Activated CD4-positive, alpha-beta T cell treated with anti-CD3 and anti-CD28 coated beads, Interleukin-2, amount 50 U/mL, for 48 hours (primary cell): ENCODE measurements at places on chromosomes 13 and 19.

GRCh38 chr19:10005632-10006334 lies 4.5 kb downstream of the COL5A3 start:
- peak; percentile 7 for DNase-seq

GRCh38 chr13:43139921-43140320 lies 116.5 kb downstream of the DNAJC15 start:
- DNase-seq = no peak

DNA sequence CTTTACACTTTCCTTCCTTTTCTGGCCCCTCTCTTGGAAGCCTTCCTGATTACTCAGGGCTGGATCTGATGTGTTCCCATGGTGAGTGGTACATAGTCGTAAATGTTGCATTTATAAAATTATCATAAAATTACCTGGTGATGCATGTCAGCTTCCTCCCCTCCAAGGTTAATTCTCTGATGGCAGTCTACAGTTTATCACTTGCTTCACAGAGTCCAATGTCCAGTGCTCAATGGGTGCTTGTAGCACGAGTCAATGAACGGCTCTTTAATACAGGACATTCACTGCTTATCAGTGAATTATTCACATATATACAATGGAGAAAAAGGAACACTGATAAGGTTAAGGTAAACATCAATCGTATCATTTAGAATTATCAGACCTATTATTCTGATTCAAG lies 27.0 kb upstream of the OXGR1 start:
- no peak for DNase-seq

GRCh38 chr19:51702103-51702824 lies 9.1 kb downstream of the SPACA6 start:
- DNase-seq = peak; percentile 56

GRCh38 chr13:112704308-112705145 lies 14.7 kb downstream of the ATP11A start:
- peak; percentile 14 for DNase-seq

- no peak for DNase-seq
These were observed 220.9 kb downstream of the POU4F1 start for GRCh38 chr13:78382491-78382890.

GRCh38 chr19:33864311-33864850 lies 67.7 kb downstream of the KCTD15 start:
- no peak for DNase-seq

GRCh38 chr19:9436358-9436757 lies 985 bp upstream of the ZNF266 start:
- DNase-seq = no peak

GRCh38 chr19:13079542-13079986 lies 23.1 kb downstream of the LYL1 start:
- DNase-seq = no peak

DNA sequence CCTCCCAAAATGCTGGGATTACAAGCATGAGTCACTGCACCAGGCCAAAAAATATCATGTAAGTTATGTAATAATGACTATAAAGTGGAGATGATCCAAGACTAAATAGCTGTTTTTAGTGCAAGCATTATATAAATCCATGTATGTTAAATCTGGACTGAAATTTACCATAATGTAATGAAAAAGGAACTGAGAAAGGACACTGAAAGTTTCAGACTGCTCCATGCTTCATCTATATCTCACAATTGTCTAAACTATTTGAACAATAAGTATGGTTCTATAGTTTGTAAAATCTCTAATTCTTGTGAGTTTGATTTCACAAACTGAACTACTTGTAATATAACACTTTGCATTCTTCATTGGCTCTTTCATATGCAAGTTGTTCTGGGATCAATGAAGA lies 2299.5 kb downstream of the PCDH9 start:
- DNase-seq = no peak

DNA sequence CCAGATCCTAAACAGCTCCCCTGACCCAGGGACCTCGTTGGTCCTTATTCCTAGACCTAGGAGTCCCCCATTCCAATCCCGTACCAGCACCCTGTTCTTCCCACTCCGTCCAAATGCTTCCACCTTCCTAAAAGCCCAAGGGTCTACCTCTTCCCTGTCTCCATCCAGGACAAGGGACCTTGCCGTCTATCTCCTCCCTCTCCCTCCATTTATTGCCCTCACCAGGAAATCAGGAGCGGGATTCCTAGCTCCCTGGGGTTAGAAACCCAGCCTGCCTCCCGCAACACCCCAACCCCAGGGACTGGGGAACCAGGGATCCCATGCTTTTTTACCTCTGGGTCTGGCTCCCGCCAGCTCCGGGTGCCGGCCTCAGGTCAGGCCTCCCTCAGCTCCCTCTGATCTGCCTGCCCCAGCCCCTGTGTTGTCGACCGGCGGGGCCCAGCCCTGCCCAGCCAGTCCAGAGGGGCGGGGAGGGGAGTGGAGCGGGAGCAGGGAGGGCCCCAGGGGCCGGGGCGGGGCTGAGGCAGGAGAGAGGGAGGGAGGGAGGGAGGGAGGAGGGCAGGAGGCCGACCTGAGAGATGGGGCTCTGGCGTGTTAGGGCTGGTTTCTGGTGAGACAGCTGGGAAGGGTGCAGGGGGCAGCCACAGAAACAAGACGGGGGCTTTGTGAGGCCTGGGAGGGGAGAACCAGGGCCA lies at the start of gene B3GNT8:
B3GNT8 (minus strand) TSS at position 423 of the 695 bp plus-strand sequence. CDS start 596 bp downstream, outside the sequence.
- peak; percentile 57 for DNase-seq

GRCh38 chr19:39509233-39509632 lies 5.7 kb upstream of the SELENOV start:
- no peak for DNase-seq

GRCh38 chr13:98792321-98792720 lies 39.8 kb upstream of the SLC15A1 start:
- DNase-seq = no peak

DNA sequence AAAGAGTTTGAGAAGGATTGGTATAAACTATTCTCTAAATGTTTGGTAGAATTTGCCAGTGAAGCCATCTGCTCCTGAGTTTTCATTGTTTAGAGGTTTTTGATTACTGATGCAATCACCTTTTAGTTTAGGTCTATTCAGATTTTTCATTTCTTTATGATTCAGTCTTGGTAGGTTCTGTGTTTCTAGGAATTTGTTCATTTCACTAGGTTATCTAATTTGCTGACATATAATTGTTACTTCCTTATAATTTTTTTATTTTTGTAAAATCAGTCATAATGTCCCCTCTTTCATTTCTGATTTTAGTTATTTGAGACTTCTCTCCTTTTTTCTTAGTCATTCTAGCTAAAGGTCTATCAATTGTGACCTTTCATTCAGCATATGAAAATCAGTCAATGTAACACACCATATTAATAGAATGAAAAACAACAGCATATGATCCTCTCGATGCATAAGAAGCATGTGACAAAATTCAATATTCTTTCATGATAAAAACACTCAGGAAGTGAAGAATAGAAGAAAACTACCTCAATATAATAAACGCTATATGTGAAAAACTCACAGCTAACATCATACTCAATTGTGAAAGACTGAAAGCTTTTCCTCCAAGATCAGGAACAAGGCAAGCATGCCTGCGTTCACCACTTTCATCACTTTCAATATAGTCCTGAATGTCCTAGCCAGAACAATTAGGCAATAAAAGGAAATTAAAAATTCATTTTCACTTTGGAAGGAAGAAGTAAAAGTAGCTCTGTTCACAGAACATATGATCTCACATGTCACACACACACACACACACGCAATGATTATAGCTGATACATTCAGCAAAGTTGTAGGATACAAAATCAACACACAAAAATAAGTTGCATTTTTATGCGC lies 149.1 kb downstream of the COG6 start:
- no peak for DNase-seq

GRCh38 chr13:32821149-32821688 lies 195.0 kb upstream of the KL start:
- no peak for DNase-seq

GRCh38 chr13:110311443-110312338 lies 4.6 kb downstream of the COL4A2 start:
- no peak for DNase-seq

DNA sequence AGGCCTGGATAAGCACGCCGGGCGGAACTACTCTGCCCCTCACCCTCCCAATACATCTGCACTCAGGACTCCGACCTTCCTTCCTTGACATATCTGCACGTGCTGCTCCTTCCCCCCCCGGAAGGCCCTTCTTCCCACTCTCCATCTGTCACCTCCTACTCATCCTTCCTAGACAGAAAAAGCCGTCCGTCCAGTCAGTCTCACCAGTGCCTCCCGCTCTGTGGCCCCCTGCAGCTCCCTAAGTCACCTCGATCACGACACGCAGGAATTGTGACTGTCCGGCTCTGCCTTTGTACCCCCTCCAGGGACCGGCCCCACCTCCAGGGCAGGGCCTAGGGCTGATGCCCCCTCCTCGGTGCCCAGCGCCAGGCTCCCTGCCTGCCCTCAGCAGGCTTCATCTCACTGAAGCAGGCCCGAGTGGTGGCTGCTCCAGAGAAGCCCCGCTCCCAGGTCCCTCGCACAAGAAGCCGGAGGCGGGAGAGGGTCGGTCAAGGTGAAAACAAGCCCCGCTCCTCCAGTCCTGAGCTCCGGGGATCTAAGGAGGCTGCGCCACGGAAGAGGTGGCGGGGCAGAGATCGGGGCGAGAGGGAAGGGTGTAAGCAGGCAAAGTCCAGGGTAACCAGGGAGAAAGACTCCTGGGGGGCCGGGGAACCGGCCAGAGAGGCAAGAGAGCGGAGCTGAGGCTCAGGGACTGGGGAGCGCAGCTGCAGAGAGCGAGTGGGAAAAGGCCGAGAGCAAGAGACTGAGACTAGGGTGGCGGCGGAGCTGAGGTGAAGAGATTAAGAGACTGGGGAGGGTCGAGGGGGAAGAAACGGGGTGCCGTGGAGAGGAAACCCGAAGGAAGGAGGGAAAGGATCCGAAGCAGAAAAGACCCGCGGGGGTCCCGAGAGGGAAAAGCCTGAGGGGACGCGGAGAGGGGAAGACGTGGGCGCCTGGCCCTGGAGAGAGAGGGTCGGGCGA lies 1.1 kb downstream of the PPP6R1 start:
- DNase-seq = peak; percentile 34

GRCh38 chr19:19056636-19057275 lies 7.0 kb upstream of the SLC25A42 start:
- no peak for DNase-seq

GRCh38 chr13:103514619-103515018 lies 448.4 kb upstream of the SLC10A2 start:
- no peak for DNase-seq

DNA sequence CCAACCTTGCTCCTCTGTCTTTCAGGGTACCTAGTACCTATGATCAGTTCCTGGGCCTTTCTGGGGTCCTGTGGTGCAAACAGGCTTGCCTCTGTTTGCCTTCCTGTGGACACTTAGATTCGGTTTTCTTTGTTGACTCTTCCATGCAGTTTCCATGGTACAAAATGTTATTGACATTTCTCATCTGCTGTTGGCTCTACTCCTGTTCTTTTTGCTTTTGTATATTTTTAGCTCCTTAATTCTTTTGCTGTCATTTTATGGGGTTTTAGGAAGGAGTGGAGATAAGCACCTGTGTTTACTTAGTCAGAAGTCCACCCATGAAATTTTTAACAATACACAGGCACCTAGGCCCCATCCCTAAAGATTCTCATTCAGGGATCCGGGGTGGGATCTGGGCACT lies 20.5 kb upstream of the CNMD start:
- no peak for DNase-seq

GRCh38 chr19:54558339-54558738 lies 15.3 kb upstream of the LILRA2 start:
- DNase-seq = no peak

DNA sequence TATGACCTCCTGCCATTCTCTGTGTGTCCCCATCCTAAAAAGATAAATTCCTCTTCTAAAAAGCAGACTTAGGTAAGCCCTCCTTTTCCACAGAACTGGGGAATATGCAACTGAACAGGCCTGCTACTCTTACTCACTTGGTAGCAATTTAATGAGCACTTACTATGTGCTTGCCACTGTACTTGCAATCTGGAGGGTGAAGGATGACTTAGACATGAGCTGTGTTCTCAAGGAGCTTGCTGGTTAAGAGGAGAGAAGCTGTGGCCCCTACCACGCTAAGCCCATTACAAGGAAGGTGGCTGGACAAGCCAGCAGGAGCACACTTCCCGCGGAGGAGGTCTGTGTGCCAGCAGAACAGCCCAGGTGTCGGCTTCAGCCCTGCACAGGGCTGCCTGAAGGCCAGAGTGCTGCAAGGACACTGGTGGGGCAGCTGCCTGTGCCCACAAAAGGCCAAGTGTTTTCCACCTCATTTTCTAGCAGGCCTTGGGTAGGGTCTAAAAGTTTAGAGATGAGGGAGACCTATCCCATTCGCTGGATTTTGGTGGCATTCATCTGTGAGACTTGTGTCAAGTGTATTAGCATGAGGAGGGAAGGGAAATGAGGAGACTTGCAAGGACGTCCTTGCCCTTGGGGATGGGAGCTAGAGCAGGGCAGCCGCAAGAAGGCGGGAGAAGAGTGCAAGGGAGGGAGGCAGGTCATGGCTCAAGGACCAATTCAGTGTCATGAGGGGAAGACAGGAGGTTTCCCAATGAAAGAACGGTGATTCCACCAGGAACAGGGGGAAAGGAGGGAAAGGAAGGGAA lies 52.0 kb downstream of the COL4A1 start:
- DNase-seq = no peak

DNA sequence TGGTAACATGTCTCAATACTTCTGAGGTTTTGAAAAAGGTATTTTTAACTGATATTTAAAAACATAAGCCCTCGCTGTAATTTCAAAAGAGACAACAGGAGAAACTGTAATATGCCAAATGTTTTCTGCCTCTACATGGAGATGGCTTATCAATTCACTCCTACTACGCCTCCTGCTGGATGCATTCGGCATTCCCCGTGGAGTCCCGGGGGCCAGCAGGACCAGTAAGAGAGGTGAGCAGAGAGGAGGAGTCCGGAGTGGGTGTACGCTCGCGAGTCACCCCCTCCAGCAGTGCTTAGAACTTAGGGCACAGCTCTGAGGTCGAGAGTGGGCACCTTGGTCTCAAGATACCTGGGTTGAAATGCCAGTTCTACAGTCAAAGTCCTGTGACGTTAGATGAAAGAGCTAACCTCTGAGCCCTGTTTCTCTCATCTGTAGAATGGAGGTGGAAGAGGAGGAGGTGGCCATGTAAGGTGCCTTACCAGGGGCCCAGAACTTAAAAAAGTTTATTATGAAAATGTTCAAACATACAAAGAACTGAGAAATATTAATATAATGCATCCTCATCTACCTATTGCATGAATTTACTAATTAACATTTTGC lies 110.2 kb downstream of the STK24 start:
- DNase-seq = peak; percentile 65

DNA sequence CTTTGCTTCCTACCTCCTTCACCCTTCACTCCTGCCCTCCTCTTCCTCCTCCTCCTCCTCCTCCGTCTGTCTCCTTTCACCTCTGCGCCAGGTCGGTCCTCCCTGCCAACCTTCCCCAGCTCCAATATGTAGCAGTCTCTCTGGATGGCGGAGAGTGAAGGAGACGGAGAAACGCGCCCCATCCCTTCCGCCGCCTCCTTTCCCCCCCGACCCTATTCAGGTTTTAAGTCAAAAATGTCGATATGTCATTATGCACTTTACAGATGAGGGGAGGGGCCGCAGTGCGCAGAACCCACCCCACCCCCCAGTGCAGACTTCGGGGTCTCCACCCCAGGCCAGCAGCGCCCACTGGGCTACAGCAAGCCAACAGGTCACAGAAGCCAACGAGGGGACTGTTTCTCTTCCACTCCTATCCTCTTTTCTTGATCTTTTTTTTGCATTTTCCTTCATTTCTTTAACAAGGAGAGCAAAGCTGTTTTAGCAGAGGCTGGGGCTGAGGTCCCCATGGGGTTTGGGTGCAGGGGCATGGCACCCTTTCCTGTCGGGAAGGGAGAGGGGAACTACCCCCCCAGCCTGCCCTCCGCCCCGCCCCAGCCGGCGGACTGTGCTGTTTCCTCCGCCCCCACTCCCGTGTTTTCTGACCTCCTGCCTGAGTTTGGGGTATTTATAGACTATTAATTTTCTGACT lies 9.2 kb downstream of the MIDN start:
- no peak for DNase-seq
